Sigmoid colon (tissue), 7 donors: ENCODE measurements at places on chromosomes 5 and 9. TPM values are rescaled to one million over a fixed set of nuclear protein-coding genes. Genes with fewer than 3 reads are reported as not detected.

DNA sequence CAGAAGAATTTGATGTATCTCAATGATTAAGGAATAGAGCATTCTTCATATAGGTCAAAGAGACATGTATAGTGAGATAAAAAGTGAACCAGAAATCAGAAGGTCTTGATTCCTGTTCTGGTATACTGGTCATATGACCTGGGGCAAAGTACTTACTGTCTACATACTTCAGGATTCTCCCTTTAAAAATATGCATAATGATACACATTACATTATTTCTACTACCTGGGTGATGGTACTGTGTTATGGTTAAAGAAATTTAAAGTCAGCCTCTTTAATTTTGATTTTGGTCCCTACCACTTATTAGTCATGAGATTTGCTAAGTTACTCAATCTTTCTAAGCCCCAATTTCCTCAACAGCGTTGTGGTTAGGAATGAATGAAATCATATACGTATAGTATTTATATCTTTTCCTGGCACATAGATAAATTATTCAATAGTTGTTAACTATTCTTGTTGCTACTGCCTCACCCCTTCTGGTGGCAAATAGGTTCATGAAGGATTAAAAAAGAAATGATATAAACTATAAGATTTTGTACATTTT lies 984.1 kb downstream of the TLE4 start:
- no peaks in the 10 kb centered on the region for H3K27me3 ChIP-seq
- no peak overlapping the region for H3K4me3 ChIP-seq
- no peaks in the 10 kb centered on the region for H3K4me1 ChIP-seq
- DNase-seq: no peak
- H3K36me3 ChIP-seq: no peaks in the 10 kb centered on the region
- H3K27ac ChIP-seq: no peak overlapping the region

- H3K4me3 ChIP-seq: no peak overlapping the region
- no peak for DNase-seq
- H3K27me3 ChIP-seq: no peaks in the 10 kb centered on the region
- no peaks in the 10 kb centered on the region for H3K4me1 ChIP-seq
Observed at GRCh38 chr9:121823451-121824169, 172.2 kb downstream of the DAB2IP start.

GRCh38 chr5:1926471-1927341 lies 44.0 kb upstream of the IRX4 start:
- H3K27ac ChIP-seq: no peak overlapping the region
- no peak overlapping the region for H3K4me3 ChIP-seq
- H3K27me3 ChIP-seq: peaks cover 4% of the 10 kb centered on the region

- H3K27me3 ChIP-seq: no peaks in the 10 kb centered on the region
- H3K4me3 ChIP-seq: no peak overlapping the region
- DNase-seq: no peak
- H3K4me1 ChIP-seq: no peaks in the 10 kb centered on the region
Observed at GRCh38 chr9:37141015-37141414, 20.6 kb downstream of the ZCCHC7 start.

DNA sequence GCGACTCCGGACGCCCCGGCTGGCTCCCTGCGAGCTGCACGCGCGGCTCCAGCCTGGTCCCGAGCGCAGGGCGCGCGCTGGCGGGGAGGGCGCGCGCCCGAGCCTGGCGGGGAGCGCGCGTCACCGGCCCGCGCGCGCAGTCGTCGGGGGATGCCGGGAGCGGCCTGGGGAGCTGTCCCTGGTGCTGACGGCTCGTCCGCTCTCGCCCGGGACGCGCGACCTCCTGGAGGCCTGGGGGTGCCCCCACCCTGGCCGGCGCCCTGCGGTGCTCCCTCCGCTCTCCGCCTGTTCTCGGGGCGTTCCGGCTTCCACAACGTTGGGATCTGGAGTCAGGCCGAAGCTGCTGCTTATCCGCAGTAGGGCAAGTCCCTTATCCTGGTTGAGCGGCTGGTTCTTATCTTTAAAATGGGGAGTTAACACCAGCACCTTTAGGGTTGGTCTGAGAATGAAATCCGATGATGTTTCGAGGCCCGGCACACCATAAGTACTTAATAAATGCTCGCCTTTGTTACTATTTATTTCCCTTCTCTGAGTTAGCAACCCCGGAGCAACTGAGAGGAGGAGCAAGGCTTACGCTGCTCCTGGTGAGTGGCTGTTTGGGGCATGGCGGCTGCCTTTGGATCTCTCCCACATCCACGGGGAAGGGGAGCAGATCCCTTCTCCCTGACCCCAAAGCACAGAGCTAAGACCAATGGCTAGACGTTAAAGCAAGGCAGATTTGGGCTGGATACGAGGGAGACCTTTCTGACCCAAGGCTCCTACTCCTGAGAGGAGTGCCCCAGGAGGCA lies at the start of gene FAM163B:
Gene FAM163B (minus strand): TSS at position 79 of the 788 bp plus-strand sequence. CDS start 29,166 bp downstream, outside the sequence.
- no peaks in the 10 kb centered on the region for H3K36me3 ChIP-seq
- peaks cover 92% of the 10 kb centered on the region for H3K27me3 ChIP-seq
- H3K27ac ChIP-seq: no peak within 1 kb of the TSS

- no peak overlapping the region for H3K4me3 ChIP-seq
- H3K27ac ChIP-seq: no peak overlapping the region
- no peaks in the 10 kb centered on the region for H3K36me3 ChIP-seq
- no peak for DNase-seq
- H3K27me3 ChIP-seq: no peaks in the 10 kb centered on the region
Observed at GRCh38 chr9:99782962-99783718, 38.5 kb upstream of the NR4A3 start.

DNA sequence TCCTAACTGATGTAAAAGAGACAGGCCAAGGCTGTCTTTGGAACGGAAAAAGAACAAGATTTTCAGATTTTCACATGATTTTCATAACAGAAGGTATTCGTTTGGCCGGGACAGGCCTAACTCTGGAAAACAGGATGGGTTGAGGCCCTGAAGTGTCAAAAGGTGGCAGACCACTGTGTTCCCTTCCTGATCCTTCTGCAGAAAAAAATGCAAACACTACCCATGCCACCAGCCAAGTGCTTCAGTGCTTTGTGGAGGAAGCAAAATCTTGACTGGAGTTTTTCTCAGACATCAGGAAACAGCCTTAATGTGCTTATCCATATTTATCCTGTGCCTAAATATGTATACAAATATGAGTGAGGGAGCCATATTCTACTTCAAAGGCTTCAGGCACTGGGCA lies 113.5 kb upstream of the IL6ST start:
- no peaks in the 10 kb centered on the region for H3K27me3 ChIP-seq
- H3K4me1 ChIP-seq: no peaks in the 10 kb centered on the region
- no peaks in the 10 kb centered on the region for H3K36me3 ChIP-seq

DNA sequence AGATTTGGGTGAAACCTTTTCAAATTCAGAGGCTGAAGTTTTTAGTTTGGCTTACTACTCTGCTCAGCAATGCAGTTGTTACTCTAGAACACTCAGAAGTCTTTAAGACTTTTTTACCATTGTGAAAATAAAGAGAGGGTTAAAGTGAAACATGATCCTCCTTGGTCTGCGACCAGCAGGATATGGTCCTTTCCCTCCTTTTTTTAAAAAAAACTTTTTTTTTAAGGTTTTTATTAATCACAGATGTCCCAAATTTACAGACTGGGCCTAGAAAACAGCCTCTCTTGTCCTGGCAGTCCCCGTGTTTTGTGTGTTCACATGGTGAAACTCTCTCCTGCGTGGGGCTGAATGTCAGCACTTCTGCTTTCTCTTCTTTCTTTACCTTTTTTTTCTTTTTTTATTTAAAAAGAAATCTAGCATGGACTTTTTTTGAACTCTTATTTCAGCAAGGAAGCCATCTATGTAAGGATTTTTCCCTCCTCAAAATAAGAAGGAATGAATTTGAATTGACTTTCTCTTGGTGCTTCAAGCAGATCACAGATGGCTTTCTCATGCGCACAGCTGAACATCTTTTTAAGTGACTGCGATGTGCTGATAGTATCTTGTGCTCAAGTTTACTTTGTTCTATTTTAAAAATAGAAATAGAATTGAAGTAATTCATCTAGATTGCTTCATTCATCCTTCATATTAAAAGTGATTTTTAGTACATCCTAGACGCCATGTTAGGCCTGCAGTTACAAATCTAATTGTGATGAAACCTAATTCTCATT lies 128.7 kb upstream of the OTULINL start:
- peak overlapping the region; percentile 47 for H3K27ac ChIP-seq
- no peaks in the 10 kb centered on the region for H3K27me3 ChIP-seq
- H3K4me1 ChIP-seq: peaks cover 56% of the 10 kb centered on the region

- no peaks in the 10 kb centered on the region for H3K36me3 ChIP-seq
- H3K27ac ChIP-seq: no peak within 1 kb of the TSS
- DNase-seq: no peak
- H3K4me3 ChIP-seq: no peak within 1 kb of the TSS
Observed at GRCh38 chr5:140785905-140786686, at the start of gene PCDHA1. PCDHA1 (plus strand) TSS chr5:140786140.

- peak within 1 kb of the TSS; percentile 74 for H3K4me3 ChIP-seq
- H3K4me1 ChIP-seq: peaks cover 18% of the 10 kb centered on the region
- no peaks in the 10 kb centered on the region for H3K27me3 ChIP-seq
- DNase-seq: peak; percentile 81
Observed at GRCh38 chr9:106862821-106863720, at the start of gene ZNF462. ZNF462 (plus strand) TSS chr9:106863166; CDS start chr9:106923384, 60,218 bp downstream.

DNA sequence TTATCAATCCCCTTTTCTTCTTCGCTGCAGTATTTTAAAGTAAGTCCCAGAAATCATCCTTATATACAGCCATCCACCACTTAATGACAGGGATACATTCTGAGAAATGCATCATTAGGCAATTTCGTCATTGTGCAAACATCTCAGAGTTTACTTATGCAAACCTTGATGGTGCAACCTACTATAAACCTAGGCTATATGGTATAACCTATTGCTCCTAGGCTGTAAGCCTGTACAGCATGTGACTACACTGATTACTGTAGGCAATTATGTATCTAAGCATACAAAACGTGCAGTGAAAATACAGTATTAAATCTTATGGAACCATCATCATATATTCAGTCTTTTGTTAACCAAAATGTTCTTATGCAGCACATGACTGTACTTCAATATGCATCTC lies 36.8 kb downstream of the SAXO1 start:
- H3K27ac ChIP-seq: no peak overlapping the region
- H3K27me3 ChIP-seq: peaks cover 2% of the 10 kb centered on the region
- no peaks in the 10 kb centered on the region for H3K36me3 ChIP-seq
- no peak overlapping the region for H3K4me3 ChIP-seq
- H3K4me1 ChIP-seq: no peaks in the 10 kb centered on the region

DNA sequence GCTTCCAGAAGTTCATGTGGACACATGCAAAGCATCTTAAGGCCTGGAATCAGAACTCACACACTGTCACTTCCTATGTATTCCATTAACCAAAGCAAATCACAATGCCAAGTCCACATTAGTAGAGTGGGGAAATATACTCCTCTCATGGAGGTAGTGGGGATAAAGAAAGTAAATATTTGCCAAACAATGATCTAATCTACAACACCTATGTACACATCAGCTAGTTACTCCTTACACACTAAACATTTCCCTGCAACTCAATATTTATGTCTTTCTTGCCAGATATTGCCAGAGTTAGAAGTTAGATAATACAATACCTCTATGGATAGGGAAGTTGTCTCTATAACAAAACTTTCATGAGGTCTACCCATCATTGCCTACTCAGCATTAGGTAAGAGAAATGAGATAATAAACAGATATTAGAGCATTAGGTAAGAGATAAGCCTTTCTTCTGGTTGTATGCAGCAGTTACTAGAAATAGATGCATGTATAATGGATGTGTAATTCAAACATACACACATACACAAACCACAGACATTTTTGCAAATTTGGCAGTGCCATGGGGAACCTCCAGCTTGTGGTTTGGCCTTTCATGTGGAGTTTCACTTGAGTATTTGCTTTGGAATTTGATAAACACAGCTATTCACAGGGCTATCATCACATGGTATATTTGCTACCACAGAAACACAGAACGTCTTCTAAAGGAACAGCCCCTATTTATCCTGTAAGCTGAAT lies 196.5 kb downstream of the TLE1 start:
- H3K27ac ChIP-seq: no peak overlapping the region
- no peak overlapping the region for H3K4me3 ChIP-seq
- H3K36me3 ChIP-seq: no peaks in the 10 kb centered on the region
- no peaks in the 10 kb centered on the region for H3K27me3 ChIP-seq
- H3K4me1 ChIP-seq: no peaks in the 10 kb centered on the region
- no peak for DNase-seq

The ZNF618 gene
- 1.2 TPM for polyA plus RNA-seq

The PLCXD3 gene
- polyA plus RNA-seq: 0.50 TPM

The TAF11L10 gene
- polyA plus RNA-seq: not detected

The LRRC19 gene
- polyA plus RNA-seq: 25.9 TPM

The PHYHD1 gene
- polyA plus RNA-seq: 8.1 TPM

The FOXD4 gene
- polyA plus RNA-seq: 0.31 TPM
